ENCODE measurements at places on chromosomes 16 and 17.

GRCh38 chr16:59058250-59058649 lies 324.1 kb upstream of the GOT2 start:
- no peak for DNase-seq

DNA sequence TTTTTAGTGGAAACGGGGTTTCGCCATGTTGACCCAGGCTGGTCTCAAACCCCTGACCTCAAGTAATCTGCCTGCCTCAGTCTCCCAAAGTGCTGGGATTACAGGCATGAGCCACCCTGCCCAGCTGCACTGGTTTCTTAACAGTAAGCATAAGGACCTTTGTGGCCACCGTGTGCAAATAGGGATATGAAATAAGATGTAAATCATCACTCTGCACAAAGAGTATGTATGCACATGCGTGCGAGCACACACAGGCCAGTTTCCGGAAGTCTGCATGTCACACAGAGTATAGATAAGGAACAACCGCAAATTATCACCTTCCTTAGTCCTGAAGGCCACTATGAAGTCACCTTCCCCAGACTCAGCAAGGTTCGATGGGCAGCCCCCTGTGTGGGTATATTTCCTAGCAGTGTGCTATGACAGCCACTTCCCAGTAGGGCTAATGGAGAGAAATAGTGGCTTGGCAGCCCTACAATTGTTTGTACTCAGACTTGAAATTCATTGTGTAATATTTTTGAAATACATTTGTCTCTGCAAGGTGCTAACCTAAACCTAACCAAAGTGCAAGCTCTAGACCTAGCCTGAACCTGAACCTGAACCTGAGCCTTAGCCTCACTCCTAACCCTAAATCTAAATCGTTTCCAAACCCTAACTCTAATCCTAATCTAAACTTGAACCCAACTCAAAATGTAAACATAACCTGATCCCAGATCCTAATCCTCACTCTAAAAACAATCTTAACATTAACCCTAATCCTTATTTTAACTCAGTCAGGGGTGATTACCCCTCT lies 48.4 kb upstream of the SKAP1 start:
- DNase-seq, result no peak

DNA sequence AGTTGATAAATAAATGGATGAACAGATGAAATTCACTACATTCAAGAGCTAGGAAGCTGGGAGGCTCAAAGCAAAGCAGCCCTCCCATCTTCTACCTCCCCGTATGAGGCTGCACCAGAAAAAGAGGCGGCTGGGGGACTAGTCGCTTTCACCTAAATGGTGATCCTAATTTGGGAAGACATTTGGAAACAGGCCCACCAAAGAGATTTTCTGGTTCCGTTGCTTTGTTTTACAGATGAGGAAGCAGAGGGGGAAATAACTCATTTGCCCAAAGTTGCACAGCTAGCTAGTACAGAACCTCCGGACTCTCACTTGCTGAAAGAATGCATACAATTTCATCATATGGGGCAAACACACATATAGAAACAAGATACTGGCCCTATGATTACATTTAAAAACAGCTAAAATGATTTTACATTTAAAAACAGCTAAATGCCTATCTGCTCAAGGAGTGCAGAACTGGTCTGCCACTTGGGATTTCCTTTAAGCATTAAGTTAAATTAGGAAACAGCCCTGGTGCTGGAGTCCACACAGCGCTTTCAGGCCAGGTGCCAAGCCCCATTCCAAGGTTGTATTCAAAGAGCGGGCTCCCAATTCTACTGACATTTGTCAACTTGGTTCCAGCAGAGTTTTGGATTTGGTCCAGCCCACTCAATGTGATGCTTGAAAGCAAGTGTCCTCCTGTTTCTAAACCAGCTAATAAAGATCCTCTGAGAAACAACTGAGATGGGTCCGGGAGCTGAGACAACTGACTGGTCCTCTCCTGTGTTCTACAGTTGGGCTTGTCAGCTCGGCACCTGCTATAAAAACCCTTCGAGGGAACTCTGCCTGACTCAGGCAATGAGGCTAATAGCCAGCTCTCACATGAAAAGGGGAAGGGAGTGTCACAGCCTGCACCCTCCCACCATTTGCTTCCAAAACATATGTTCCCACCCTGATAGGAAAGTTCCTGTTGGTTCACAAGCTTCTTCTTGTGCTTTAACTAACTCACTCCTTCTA lies 11.7 kb downstream of the ERN1 start:
- DNase-seq, result no peak

GRCh38 chr17:76422860-76423259 lies 30.1 kb downstream of the UBE2O start:
- DNase-seq, result no peak

- no peak for DNase-seq
Measured at GRCh38 chr17:22435231-22435974, 743.1 kb downstream of the KCNJ18 start.

DNA sequence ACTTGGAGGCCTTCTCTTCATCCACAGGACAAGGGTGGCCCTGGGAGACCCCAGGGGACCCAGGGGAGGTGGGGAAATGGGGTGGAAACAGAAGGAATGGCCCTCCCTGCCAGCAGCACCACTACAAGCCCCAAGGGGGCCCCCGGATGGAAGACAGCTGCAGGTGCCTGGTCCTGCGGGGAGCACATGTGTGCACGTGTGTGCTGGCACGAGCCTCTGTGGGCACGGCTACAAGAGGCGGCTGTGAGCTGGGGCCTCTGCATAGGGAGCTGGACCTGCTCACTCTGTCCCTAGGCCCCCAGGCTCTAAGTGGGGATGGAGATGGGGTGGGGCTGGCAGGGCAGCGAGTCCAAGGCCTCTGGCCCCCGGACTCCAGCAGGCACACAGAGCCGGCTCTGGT lies 13.2 kb upstream of the AATK start:
- DNase-seq, result no peak

- no peak for DNase-seq
Measured at GRCh38 chr17:77476006-77476405, 335.2 kb downstream of the SEC14L1 start.

DNA sequence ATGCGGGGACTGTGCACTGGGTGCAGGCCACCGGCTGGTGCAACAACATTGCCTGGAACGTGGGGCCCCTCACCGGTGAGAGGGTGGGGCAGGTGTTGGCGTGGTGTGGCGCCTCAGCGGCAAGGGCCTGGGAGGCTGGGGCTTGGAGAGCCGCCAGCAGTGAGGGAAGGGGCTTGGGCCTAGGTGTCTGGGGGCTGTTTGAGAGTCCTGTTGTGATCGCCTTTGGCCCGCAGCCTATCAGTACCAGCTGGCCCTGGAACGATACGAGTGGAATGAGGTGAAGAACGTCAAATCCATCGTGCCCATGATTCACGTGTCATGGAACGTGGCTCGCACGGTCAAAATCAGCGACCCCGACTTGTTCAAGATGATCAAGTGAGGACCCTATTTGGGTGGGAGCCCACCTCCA lies 2.6 kb upstream of the TMEM88 start:
- no peak for DNase-seq

GRCh38 chr16:82136956-82137821 lies 32.8 kb downstream of the MPHOSPH6 start:
- no peak for DNase-seq

- DNase-seq, result no peak
Measured at GRCh38 chr17:71726341-71726740, 394.5 kb upstream of the SOX9 start.

GRCh38 chr17:6708357-6708961 lies 4.7 kb downstream of the SLC13A5 start:
- no peak for DNase-seq

- DNase-seq, result no peak
Measured at GRCh38 chr16:23691483-23692189, 12.9 kb downstream of the PLK1 start.

DNA sequence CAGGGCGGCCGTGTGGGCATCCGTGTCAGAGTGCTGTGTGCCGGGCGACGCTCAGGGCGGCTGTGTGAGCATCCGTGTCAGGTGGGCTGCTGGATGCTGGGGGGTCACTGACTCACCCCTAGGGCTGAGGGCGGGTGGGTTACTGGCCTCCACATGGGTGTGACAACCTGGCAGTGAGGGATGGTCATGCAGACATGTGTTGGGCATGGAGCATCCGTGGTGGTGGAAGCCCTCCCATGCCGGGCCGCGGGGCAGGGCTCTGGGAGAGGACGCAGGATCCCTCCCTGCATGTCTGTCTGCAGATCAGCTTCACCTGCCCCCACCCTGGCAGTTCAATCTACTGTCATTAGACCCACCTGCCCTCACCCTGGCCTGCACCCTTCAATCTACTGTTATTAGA lies 56.3 kb downstream of the METRNL start:
- DNase-seq, result no peak

GRCh38 chr16:65122724-65123395 lies 997 bp upstream of the CDH11 start:
- no peak for DNase-seq

DNA sequence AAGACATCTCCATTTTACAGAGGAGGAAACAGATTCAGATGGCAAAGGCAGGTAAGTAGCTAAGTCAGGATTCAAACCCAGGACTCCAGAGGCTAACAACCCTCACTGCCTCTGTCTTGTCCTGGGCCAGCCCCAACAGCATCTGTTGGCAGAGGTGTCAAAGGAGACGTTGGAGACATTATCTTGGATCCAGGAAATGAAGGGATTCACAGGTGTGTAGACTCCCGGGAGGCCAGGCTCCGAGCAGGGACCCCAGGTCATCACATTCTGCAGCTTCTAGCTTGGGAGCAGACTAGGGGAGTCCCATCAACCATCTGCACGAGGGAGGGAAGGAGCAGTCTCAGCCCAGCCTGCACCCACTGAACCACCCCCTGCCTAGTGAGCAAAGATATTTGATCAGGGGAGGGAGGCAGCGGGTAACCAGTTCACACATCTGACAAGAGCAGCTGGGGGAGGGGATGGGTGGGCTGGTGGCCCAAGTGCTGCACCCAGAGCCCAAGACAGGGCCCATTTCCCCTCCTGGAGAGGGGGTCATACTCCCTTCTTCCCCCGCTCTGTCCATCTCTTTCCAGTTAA lies 1.0 kb upstream of the B9D1 start:
- no peak for DNase-seq

- DNase-seq, result no peak
Measured at GRCh38 chr17:79295307-79295706, 220.7 kb downstream of the ENGASE start.

- no peak for DNase-seq
Measured at GRCh38 chr17:65018610-65019316, 37.8 kb downstream of the GNA13 start.

GRCh38 chr16:3864562-3864961 lies 16.0 kb downstream of the CREBBP start:
- no peak for DNase-seq

GRCh38 chr17:13475574-13476223 lies 126.0 kb downstream of the HS3ST3A1 start:
- DNase-seq, result no peak

DNA sequence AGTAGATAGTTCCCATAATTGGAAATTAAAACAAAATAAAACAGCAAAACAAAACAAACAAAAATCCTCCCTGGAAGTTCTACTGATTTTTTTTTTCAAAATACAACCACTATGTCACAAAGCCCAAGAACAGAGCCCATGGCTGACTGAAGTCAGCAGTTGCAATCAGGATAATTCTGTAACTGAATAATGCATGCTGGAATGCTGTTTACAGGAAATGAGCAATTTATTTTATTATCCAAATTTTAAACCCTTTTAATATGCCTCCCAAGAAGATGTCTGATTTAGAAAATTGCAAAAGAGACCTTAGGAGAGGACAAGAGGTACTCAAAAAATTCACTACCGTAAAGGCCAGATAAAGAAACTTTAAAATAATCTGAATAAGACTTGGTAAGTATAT lies 578.2 kb downstream of the TOX3 start:
- no peak for DNase-seq

GRCh38 chr17:29143894-29144293 lies 36.3 kb downstream of the MYO18A start:
- DNase-seq, result no peak

DNA sequence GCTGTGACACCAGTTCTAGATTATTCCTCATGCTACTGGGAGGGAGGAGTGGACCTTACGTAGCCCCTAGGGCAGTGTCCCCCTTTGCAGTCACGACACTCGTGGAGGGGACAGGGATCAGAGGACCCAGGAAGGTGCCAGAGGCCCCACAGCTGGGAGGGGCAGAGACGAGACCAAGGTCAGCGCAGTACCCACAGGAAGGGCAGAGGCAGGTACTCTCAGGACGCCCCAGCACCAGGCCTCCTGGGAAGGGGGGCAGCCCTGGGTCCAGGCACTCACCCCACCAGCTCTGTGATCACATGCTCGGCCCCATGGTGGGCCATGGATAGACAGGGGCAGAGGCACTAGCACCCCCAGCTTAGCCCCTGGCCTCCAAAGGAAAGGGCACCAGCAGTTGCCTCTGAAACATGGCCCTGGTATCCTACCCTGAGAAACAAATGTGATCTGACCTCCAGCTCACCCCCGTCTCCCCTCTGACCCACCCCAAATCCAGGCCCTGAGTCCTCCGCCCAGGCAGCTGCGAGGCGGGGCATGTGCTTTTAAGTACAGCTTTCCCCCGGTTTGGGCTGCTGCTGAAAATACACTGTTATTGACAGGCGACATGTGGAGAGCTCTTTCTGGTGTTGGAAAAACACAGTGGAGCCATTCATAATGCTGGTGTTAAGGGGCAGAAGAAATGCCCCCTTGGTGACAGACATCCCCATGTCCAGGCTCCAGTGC lies 361.9 kb downstream of the C16orf95 start:
- no peak for DNase-seq

- no peak for DNase-seq
Measured at GRCh38 chr17:78041386-78042179, 83.1 kb downstream of the TNRC6C start.

DNA sequence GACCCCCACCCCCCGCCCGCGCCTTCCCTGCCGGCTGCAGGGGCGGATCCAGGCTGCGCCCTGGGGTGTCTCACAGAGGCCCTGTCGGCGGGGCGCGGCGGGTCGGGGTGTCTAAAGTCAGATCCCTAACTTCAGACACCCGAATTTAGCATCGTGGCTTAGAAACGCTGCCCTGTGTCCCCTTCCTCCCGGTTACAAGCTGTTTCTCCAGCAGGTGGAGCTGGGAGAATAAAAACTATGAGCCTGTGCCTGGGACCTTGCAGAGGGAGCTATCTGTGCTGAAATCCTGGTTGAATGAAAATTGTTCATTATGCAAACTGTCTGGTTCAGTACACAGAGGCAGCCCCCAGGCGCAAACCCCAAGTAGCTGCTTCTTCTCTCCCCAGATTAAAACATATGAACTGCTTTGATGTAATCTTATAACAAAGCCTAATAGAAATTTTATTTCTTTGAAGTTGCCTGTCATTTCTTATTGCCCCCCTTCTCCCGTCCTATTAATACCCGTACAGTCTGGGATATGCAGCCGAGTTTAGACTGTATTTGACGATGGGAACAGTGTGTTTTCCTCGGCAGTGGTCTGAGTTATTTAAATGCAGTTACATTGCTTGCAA lies 79.0 kb downstream of the RPA1 start:
- no peak for DNase-seq
